ENCODE measurements at places on chromosomes 5 and 9.

DNA sequence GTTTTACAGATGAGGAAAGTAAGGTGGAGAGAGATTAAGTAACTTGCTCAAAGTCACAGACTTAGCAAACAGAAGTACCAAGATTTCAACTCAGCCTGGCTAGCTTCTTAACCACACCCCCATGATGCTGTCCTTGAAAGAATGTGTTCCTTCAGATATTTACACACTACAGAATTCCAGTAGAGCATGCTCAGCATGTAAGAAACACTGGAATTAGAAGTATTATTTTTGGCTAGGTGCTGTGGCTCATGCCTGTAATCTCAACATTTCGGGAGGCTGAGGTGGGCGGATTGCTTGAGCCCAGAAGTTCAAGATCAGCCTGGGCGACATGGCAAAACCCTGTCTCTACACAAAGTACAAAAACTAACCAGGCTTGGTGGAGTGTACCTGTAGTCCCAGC lies 142.4 kb downstream of the EDIL3 start:
- no peak for DNase-seq

- DNase-seq, result no peak
Observed at GRCh38 chr5:175664723-175665122, 6.9 kb downstream of the HRH2 start.

GRCh38 chr5:168238463-168238862 lies 53.0 kb upstream of the WWC1 start:
- no peak for DNase-seq

DNA sequence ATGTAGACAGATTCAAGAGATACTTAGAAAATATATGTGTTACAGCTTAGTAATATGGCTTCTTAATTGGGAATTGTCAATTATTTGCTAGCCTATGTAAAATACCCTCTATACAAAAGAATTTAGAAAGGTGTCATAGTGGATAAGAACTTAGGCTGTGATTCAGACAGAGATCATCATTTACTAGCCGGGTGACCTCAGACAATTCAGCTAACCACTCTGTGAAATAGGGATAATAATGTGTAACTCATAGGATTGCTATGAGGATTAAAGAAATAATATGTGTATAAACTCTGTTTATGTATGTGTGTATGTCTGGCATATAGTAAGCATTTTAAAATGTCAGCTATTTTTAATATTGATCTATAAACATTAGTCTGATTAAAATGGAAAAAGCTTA lies 5.9 kb upstream of the LARS1 start:
- DNase-seq, result no peak

- no peak for DNase-seq
Observed at GRCh38 chr5:22910523-22910922, 57.4 kb upstream of the CDH12 start.

- DNase-seq, result no peak
Observed at GRCh38 chr5:139752506-139753473, 42.8 kb upstream of the PSD2 start.

- no peak for DNase-seq
Observed at GRCh38 chr5:112546946-112547592, 128.0 kb upstream of the EPB41L4A start.

DNA sequence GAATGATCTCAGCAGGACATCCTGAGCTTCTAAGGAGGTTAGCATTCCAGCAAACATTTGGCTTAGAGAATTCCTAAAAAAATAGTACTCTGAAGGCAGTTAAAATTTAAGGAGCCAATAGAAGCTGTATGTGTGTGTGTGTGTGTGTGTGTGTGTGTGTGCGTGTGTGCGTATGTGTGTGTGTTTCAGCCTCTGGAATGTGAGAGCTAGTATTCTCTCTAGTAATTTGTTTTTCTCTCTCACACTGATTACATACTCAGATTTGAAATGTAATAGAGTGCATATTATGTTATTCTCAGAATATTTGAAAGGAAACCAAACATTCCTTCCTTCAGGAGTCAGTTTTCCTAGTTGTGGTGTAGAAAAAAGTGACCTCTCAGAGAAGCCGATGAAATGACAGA lies 279.6 kb downstream of the TMEM38B start:
- no peak for DNase-seq

GRCh38 chr9:130426883-130427282 lies 17.9 kb upstream of the ASS1 start:
- DNase-seq, result no peak

- DNase-seq, result no peak
Observed at GRCh38 chr5:23675456-23675855, 168.0 kb downstream of the PRDM9 start.

DNA sequence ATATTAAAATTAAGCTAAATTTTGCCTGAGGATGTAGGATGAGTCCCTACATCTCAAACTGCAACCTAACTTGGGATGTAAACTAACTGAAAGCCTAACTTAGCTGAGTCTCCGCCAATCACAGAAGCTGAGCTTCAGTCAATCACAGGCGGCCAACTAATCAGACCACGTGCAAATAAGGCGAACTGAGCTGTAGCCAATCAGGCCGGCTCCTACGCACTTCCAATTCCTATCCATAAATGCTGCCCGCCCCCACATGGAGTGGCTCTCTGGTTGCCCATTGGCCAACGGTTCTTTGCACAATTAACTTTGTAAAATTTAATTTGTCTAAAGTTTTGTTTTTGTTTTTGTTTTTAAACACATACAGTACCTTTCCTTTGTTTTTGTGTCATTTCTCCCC lies 13.9 kb upstream of the GPX8 start:
- no peak for DNase-seq

DNA sequence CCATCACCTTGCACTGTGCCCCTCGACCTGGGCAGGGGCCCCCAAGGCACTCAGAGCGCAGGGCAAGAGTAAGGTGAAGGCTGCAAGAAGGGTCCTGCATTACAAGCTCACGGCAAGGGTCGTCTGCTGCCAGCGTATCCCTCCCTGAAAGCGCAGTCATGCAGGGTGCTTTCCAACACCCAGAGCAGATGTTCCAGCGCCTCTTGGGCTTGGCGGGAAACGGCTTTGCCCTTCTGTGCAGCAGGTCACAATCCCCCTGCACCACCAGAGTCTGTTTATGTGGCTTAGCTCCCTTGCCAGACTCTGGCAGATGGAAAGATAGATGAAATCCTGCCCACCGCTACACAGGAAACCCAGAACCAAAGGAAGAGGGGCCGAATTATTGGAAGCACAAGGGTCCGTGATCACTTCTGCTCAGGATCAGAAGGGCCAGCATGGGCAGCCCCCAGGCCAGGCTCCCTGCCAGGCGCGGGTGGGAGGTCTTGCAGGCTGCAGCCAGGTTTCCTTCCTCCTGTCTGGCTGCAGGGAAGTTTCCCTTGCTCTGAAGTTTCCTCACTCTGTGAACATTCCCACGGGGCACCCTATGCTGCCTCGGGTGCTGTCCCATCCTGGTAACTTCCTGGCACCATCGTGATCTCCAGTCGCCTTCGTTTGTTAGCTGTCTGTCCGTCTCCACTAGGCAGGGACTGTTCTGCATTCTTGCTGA lies 132.2 kb downstream of the ZNF354C start:
- no peak for DNase-seq

DNA sequence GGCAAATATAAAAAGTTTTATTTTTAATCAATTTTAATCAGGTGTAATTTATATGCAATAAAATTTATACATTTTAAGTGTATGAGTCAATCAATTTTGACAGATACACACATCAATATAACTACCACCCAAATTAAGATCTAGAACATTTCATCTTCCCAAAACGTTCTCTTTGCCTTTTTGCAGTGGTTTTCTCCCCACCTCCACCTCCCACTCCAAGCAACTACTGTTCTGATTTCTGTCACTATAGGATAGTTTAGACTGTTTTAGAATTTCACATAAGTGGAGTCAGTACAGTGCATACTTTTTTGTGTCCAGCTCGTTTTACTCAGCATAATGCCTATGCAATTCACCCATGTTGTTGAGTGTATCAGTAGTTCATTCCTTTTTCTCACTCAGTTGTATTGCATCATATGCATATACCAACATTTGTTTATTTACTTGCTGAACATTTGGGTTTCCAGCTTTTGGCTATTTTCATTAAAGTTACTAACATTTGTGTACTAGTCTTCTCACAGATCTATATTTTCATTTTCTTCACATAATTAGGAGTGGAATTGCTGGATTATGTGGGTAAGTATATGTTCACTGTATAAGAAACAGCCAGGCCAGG lies 52.2 kb upstream of the DHFR start:
- no peak for DNase-seq

DNA sequence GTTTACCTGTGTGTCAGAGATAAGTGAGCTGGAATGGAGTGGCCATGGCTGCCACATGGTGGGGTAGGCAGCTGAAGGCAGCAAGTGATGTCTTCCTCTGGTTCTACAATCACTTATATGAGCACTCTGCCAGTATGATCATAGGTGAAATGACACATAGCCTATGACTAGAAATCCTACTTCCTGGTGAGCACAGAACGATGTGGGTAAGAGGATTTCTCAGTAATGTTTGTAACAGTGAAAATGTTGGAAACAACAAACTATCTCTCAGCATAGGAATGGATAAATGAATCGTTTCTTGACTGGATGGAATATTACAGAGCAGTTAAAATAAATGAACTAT lies 187.0 kb upstream of the S1PR3 start:
- DNase-seq, result no peak

DNA sequence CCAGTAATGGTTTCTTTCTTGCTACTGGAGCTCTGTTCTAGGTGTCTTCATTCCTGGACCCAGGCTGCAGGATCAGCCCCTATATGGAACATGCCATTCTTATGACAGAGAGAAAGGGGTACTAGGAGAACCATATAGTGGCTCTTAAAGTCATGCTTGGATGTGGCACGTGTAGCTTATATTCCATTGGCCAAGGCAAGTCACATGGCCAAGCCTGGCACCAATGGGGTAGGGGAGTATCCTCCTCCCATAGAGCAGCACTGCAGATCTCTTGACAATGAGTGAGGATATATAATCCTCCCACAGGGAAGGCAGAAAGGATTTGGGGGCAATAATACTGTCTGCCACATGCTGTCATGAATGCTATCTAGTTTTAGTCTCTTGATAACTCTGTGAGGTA lies 193.3 kb downstream of the PALM2AKAP2 start:
- no peak for DNase-seq

- no peak for DNase-seq
Observed at GRCh38 chr5:88545338-88545737, 276.7 kb upstream of the TMEM161B start.

- DNase-seq, result peak; percentile 80
Observed at GRCh38 chr5:151086905-151087360, 6.1 kb upstream of the TNIP1 start.

GRCh38 chr5:42950456-42951292 lies 89.4 kb downstream of the ANXA2R start:
- peak; percentile 93 for DNase-seq

DNA sequence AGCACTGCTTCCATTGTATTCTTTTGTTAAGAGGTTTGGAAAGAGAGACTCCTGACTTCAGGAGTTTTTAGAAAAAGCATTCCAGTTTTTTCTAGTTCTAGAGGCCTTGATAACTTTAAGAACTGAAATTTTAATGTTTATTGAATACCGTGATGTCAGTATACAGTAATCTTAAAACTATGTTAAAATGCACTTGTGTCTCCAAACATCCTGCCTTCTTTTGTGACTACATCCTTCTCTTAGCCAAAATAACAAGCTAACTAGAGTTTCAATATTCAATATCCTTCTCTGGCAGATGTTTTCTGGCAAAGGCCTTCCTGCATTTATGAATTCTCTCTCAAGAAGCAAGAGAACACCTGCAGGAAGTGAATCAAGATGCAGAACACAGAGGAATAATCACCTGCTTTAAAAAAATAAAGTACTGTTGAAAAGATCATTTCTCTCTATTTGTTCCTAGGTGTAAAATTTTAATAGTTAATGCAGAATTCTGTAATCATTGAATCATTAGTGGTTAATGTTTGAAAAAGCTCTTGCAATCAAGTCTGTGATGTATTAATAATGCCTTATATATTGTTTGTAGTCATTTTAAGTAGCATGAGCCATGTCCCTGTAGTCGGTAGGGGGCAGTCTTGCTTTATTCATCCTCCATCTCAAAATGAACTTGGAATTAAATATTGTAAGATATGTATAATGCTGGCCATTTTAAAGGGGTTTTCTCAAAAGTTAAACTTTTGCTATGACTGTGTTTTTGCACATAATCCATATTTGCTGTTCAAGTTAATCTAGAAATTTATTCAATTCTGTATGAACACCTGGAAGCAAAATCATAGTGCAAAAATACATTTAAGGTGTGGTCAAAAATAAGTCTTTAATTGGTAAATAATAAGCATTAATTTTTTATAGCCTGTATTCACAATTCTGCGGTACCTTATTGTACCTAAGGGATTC lies 43.1 kb downstream of the NDFIP1 start:
- DNase-seq, result peak; percentile 65

- no peak for DNase-seq
Observed at GRCh38 chr5:1414311-1415058, 30.8 kb downstream of the SLC6A3 start.

GRCh38 chr5:160460377-160461049 lies 38.9 kb downstream of the PTTG1 start:
- DNase-seq, result no peak

GRCh38 chr9:77587042-77587441 lies 61.1 kb downstream of the GNA14 start:
- DNase-seq, result no peak

DNA sequence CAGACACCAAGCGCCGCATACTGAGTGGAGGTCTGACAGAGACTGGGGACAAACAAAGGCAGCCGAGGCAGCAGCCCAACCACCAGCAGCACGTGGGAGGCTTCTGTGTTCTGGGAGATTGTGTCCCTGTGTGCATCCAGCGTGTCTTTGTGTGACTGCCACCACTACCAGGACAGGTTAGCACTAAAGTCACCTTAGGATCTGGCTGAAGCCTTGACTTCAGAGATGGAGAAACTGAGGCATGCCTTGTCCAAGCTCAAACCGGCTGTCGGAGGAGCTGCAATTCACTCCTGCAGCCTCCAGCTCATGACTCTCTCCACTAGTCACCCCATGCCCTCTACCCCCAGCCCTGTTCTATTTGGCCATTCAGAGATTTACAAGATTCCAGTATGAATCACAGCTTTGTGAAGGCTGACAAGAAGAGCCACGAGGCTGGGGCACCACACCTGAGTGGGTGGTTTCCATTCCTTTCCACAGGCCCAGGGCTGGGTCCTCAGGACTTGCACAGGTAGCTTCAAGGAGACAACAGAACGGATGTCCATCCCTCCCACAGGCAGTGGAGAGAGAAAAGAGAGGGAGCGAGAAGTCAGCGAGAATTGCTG lies 69.3 kb downstream of the SHB start:
- DNase-seq, result no peak

DNA sequence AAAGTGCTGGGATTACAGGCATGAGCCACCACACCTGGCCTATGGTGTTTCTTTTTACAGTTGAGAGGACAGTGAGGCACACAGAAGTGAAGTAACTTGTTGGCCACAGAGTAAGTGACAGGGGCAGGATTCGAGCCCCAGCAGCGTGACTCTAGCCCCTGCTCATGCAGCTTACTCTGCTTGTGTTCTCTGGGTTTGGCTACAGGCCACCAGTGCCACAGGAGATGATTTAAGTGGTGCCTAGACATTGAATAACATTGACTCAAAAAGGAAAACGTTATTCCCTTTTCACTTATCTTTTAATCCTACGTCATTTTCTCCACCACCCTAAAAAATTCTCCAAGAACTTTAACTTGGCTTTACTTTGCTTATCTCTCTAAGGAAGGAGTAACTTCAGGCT lies 61.4 kb downstream of the SNX24 start:
- DNase-seq, result no peak

GRCh38 chr5:64201996-64202395 lies 36.4 kb downstream of the RNF180 start:
- no peak for DNase-seq
